ENCODE measurements at places on chromosomes 2 and 18.

GRCh38 chr18:31738460-31739407 is 21.9 kb downstream of the SLC25A52 start:
- DNase-seq = no peak

DNA sequence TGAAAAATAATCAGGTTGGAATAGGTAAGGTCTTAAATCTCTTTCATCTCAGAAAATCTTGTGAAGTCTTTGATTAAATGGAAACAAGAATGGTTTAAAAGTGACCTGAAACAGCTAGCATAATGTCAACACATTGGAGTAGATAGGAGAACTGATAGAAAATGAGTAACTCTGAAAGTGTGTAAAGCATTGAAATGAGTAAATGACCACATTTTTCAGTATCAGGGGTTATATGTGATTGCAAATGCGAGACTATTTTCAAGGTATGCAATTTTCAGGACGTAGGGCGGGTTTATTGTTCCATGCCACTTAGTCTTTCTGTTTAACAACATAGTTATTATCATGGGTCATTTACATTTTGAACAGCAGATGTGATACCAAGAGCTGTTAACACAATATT is 1383.2 kb downstream of the LRP1B start:
- DNase-seq = no peak

DNA sequence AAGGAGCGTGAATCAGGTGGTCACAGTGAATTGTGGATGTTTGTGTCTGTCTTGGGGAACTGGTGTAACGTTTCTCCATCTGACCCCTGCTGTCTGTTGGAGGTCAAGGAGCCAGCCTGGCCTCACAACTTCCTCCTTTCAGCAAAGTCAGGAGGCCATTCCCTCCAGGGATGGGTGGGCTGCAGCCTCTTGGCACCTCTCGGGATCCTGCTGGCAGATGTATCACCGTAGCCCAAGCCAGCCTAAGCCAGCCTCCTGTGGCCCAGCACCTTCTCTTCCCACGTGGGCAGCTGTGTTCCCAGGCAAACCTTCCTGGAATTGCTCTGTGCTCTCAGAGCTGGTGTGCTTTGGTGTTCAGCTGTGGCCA is 30.5 kb downstream of the HPCAL1 start:
- DNase-seq = no peak

DNA sequence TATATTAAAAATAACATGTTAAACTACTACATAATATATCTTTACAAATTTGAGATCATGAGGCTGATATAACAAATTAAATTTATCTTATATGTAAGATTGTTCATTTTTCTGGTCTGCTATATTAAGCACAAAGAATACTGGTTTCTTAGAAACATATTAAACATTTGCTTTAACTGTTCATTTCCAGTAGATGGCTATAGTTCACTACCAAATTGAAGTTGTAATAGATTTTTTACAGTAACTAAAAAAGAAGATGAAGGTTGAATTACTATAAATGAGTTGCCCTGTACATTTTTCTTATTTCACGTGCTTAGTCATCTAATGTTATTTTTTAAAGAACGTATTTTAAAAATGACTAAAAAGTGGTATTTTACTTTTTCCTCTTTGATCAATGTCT is 57.0 kb downstream of the ZNF407 start:
- peak; percentile 26 for DNase-seq

GRCh38 chr18:42758852-42759251 is 356.6 kb downstream of the RIT2 start:
- DNase-seq = no peak

GRCh38 chr2:233926806-233927205 is 9.6 kb downstream of the TRPM8 start:
- no peak for DNase-seq

DNA sequence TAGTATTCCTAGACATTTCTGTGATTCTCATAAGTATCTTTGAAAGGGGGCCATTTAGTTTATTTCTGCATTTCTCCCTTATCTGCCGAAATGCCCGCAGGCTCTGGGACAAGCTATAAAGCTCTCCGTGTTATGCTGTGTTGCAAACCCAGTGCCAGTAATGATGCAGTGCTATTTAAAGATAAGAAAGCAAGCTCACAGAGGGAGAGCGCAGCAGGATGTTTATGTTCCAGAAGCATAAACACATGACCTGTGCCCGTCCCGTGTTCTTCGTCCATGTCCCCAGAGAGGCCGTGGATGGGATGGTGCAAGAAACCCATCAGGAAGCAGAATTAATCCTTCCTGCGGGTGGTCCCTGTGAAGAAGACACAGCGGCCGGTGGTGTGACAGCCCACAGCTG is 99.4 kb downstream of the NEDD4L start:
- DNase-seq = no peak

DNA sequence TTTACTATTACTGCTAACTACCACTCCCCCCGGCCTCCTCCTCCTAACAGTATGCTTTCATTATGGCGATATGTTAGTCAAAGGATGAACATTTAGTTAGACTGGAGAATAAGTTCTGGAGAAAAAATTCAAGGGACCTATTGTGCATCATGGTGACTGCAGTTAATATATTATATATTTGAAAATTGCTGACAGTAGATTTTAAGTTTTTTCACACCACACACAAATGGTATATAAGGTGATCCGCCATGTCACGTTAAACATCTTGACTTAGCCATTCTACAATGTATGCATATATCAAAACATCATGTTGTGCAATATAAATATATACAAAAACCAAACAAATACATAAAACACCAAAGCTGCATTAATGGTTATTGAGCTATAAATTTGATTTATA is 873.7 kb downstream of the CNTNAP5 start:
- DNase-seq = no peak

DNA sequence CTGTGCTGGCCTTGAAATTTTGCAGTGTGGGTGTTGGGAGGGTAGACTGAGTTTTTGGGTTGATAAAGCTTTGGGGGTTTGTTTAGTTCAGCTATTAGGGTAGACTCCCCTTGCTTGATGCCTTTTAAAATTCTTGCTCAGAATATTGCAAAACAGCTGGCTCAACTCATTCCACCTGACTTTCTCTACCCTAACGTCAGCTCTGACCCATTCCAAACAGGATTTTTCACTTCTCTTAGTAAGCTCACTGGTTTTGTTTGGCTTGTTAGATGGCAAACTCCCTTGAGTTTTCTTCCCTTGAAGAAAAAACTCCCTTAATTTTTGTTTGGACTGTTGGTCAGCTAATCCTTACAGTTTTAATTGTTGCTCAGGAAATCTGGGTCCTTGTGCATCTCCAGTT is 195.1 kb upstream of the DTNA start:
- DNase-seq = no peak

DNA sequence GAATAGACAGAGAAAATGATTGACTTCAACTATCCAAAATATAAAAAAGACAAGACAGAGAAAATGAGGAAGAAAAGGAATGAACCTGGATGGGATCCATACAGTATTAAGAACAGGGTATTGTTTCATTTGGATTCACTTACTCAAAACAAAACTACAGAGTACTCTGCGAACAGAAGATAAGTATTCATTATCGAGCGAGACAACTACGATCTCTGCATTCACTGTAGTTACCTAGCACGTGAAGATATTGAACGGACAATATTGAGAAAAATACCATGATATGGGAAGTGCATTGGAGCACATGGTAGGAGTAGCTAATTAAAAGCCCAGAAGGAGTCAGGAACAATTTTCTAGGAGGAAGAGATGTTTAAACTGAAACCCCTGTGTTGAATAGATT is 1.0 kb upstream of the ORC2 start:
- no peak for DNase-seq

DNA sequence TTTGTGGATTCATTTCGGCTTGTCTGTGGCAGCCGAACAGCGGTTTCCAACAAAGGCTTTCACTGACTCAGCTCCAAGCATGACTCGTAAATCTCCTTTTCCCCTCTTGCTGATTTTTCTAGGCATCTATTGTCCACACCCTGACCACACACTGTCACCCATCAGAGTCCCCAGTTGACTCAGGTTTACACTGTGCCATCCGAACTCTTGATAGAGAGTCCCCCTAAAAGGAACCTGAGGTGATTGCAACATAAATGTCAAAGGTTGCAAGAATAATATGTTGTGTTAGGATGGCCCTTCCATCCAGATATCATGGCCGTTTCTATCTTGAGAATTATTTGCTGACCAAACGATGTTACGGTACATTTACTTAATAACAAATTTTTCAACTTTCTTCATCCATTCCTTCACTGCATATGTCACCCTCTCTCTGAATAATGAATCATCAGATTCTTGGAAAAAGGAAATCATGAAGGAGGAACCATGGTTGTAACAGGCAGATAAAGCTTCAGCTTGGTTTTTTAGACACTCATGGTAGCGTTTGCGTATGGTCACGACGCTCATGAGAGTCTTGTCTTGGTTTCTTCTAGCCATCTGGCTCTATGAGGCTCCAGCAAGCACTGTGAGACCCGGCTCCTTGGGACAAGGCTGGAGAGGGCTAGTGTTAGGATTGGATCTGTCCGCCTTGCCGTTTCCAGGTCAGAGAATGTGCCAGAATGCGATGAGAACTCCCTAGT is 72.1 kb downstream of the NPAS2 start:
- DNase-seq = no peak

DNA sequence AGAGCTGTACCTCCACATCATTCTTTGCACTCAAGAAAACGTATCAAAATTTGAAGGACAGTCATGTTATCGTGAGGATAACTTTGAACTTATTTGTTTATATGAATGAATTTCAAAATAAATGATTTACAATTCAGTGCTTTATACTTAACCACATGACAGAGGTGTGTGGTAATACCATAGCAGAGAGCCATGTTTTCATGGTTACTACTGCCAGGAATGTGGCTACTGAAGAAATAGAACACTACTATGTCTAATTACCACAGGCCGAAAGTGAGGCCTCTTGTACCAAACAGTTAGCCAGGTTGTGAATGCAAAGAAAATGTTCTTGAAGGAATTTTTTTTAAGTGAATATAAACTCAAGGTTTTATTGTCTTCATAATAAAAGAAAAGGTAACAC is 49.2 kb downstream of the AAK1 start:
- DNase-seq = no peak

DNA sequence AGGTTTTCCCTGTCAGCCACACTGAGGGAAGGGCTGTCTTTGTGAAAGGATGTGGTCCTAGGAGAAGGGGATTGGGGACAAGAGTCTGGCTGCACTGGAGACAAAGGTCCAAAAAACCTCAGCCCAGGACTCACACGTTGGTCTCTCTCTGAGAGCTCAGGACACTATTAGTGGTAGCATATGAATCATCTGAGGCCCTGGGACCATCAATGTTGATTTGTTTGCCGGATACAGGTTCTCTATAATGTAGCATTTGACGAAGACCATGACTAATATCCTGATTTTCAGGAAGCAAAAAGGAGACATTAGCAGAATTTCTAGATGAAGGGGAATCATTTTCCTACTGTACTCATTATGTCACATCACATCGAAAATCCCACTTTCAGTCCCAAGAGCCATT is 22.2 kb upstream of the DNAH6 start:
- no peak for DNase-seq

DNA sequence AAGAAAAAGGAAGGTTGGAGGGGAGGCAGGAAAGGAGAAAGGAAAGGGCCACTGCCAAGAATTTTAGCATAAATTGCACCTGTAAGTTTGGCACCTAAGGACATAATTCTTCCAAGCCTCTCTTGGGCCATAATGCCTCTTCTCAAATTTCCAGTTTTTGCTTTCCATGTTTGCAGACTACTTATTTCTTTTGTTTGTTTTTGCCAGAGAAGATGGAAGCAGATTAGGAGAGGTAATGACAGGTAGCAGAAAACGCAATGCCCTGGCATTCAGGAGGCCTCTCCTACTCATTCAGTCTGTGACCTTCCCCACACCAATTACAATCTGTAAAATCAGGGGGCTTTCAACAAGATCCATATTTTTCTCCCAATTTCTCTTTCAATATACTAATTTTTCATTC is 56.8 kb downstream of the MRPL33 start:
- peak; percentile 39 for DNase-seq

- no peak for DNase-seq
Observed at GRCh38 chr18:3758531-3758930, 308.6 kb downstream of the TGIF1 start.

GRCh38 chr2:41207578-41207977 is 755.7 kb upstream of the SLC8A1 start:
- DNase-seq = no peak

- DNase-seq = no peak
Observed at GRCh38 chr2:56248965-56249742, 65.4 kb downstream of the CCDC85A start.

Measured in COR-L47 (cell line).